ENCODE measurements at places on chromosomes 6 and 20.

DNA sequence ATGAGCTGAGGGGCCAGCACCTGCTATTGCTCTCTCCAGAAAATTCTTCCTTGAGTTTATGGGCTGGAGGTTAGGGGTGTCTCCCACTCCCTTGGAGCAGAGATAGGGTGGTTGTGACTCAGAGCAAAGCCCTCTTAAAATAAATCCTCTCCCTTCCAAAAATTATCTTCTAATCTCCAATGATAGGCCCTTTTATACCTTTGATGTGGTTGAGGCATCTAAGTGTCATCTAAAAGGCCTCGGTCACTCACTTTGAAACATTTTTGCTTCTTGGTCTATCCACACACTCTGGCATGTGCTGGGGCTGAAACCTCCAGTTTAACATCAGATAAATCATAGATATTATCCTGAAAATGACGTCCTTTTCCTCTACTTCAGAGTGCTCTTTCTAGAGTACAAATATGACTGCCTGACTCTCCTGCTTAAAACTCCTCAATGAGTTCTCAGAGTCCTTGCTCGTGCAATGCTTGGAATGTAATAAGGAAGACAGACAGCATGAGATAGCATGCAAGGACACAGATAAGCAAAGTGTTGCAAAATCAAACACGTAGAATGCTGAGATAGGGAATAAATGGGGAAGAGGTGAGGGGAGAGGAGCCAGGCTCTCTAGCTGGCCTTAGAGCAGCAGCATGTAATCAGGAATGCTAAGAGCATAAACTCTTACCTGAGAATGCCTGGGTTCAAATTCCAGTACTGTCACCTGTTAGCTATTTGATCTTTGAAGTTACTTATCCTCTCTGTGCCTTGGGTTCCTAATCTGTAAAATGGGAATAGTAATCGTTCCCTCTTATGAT lies 374.1 kb upstream of the CITED2 start:
- no peak for DNase-seq

GRCh38 chr20:37384683-37385174 lies 38.8 kb downstream of the SRC start:
- DNase-seq, result peak; percentile 63

GRCh38 chr20:44593751-44594150 lies 11.4 kb downstream of the PKIG start:
- DNase-seq, result no peak

DNA sequence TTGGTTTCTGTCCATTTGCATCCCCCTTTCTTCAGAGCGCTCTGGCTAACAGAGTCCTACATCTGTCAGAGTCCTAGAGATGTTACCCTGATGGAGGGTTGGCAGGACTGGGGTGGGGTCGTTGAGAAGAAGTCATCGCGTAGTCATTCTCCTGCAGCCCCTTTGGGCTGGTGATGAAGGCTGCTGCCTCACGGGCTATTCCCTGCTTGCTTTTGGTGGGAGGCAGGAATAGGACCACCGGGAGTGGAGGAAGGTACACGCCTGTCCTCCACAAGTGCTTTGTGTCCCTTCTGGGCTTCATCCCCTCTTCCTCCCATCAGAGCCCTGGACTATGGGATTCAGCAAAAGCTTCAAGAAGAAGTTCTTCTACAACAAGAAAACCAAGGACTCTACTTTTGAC lies 20.9 kb downstream of the CCDC167 start:
- DNase-seq, result no peak

- no peak for DNase-seq
Observed at GRCh38 chr6:19557191-19557590, 280.0 kb upstream of the ID4 start.

GRCh38 chr20:40510622-40511021 lies 178.4 kb downstream of the MAFB start:
- no peak for DNase-seq

DNA sequence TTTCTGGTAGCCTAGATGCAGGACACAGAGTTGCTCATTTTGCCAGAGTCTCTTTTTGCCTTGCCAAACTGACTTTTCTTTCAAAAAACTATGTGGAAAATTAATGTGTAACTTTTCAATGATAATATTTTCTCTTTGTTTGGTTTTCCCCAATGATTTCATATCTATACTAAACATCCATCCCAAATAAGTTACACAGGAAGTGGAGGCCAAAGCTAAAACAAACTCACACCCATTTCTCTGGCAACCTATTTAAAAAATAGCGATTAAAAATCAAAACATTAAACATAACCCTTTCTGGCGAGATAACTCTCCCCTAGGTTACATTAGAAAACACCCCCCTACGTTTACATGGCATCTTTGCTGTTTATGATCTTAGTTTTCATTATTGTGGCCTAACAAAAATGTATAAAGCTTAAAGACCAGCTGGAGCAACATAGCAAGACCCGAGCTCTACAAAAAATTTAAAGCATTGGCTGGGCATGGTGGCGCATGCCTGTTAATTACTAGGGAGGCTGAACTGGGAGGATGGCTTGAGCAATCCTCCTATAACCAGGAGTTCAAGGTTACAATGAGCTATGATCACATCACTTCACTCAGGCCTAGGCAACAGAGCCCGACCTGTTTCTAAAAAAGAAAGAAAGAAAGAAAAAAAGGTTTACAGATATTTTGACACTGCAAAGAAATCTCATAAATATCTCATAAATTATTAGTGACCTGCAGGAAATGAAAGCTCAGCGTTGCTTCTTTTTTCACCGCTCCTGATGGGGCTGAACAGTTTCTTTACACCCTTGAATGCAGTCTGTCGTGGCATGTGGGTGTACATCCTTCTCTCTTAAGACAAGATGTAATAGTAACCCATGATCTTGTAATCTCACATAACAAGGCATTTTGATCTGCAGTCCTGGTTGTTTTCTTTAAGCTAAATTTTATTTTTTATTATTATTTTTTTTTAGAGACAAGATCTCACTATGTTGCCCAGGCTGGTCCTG lies 32.8 kb upstream of the CEP85L start:
- no peak for DNase-seq

DNA sequence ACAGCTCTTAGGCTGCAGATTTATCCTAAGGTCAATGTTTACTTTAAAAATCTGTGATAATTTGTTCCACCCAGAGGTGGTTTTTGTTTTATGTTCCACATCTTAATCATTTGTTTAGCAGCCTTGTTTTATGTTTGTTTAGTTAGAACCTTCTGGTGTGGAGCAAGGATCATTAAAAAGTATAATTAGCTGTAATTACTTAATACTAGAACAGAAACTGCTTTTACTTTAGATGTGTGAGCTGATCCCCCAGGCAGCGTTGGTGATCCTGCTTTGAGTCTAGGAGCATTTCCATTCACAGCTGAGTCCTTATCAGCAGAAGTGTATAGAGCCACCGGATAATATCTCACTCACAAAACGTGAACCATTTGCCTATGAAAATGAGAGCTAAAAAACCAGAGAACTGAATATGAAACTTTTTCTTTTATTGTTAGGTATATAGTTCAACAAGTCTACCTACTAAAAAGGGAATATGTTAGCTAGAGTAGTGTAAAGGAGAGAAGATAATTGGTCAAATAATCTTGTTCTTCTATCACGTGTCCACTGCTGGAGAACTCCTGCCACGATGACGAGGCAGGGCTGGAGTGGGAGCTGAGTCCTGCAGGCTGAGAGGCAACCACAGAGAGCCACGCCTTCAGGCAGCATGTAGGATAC lies 78.5 kb downstream of the TRMT11 start:
- no peak for DNase-seq

- peak; percentile 12 for DNase-seq
Observed at GRCh38 chr20:38094373-38094891, 60.9 kb downstream of the RPRD1B start.

DNA sequence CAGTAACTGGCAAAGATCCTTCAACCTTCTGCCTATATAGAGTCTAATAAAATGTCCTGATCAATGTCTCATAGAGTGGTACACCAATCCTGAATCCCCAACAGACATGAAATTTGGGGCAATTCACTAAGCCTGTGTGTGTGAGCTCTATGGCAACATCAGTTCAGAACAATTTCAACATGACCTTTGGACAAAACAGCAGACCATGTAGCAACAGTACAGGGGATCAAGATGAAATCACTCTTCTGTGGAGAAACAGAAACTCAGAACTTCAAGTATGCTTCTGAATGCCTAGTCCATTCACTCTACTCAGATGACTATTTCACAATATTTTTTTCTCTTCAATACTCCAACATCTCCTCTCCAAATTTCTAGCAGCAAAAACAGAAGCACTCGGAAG lies 49.1 kb upstream of the OPRM1 start:
- no peak for DNase-seq

GRCh38 chr6:119147101-119148053 lies 68.9 kb upstream of the FAM184A start:
- DNase-seq, result peak; percentile 89

DNA sequence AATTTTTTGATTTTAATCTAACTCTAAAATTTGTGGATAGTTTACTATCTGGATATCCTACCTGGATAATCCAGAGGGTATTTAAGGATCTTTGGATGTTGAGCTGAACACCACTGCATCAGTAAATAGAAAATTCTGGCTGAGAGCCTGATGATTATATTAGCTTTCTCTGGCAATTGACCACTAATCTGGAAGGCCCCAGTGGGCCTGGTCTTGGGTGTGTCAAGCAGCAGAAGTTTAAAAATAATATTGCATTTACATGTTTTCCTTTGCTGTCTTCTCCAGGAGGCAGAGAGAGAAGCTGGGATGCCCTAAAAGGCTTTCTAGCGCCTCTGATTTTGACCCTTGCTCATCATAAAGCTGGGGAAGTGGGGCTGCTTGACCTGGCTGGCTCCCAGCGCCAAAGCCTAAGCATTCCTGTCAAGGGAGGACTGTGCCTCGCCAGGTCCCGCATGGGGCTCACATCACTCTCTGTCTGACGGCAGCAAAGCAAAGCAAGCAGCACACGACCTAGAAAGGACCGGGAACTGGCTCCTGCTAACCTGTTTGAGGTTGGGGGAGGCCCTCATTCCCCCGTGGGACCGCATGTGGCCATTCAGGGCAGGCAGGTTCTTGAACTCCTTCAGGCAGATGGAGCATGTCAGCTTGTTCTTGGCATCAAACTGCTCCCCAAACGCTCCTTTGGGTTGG lies 46.6 kb upstream of the MRPS10 start:
- no peak for DNase-seq

- no peak for DNase-seq
Observed at GRCh38 chr6:128836761-128837160, 46.2 kb upstream of the LAMA2 start.

- DNase-seq, result no peak
Observed at GRCh38 chr6:83252719-83253118, 59.6 kb downstream of the RWDD2A start.

- peak; percentile 87 for DNase-seq
Observed at GRCh38 chr6:137799950-137800568, 67.0 kb upstream of the TNFAIP3 start.

DNA sequence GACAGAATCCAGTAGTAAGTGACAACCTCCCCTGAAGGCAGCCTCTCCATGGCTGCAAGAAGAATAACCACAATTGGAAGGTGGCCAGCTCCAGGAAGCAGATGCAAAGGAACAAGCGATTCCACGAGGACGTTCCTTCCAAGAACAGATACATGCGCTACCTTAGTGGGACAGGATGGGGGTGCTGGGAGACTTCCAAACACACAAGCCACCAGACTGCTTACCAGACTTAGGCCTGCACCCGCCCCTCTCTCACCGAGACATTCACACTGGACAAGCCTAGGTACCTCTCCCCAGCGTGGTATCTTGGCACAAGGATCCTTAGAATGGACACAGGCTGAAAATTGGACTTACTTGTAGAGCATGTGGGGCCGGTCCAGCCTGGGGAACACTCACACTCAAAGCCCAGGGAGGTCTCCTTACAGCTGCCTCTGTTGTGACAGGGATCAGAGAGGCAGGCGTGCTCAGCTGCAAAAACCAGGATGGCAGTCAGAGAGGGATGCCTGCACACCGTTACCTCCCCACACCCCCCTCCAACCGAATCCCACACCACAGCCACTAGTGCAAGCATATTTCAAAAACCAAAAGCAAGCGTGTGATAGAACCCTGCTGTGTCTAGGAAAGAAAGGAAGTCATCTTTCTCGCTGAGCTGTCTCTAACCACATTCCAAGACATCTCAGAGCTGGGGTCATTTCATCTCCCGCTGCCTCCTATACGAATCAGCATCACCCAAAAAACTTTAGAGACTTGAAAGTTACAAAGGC lies 22.4 kb downstream of the JAG1 start:
- no peak for DNase-seq

Data from MM.1S (cell line).